ENCODE measurements at places on chromosomes 11 and 22.

DNA sequence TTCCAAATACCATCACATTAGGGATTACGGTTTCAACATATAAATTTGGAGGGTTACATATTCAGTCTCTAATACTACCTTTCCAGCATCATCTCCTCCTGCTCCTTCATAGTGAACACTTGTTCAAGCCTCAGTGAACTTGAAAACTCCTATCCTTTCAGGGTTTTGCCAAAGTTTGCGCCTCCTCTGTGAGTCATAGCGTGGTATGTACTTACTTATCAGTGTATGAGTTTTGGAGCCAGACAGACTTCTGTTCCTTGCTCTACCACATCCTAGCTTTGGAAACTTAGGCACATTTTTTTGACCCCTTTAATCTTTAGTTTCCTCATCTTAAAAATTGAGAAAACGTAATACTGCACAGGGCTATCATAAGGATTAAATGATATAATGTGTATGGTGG, 160.1 kb upstream of the ZC3H12C start:
- no peak for DNase-seq

DNA sequence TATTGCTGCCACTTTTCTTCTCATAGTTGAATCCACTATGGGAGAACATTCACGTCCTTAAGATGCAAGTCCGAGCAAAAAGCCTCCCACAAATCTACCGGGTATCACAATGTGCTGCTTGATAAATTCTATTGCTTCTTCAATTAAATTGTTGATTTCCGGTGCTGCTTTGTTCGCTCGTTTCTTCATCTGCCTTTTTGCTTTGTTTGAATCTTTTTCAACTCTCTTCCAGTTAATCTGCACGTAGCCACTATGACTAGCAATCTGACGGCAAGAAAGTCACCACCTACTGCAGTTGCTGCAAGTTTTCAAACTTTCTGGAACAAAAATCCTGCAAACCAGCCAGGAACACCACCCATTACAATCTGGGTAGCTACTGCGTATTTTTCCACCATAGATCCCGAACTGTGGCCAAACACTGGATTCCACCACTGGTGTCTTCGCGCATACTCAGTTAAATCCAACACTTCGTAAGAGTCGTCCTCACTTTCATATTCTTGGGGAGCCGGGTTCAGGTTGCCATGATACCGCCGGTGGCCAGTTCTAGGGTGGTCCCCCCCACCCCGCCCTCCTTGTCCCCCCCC, 59.1 kb downstream of the CLMP start:
- no peak for DNase-seq

DNA sequence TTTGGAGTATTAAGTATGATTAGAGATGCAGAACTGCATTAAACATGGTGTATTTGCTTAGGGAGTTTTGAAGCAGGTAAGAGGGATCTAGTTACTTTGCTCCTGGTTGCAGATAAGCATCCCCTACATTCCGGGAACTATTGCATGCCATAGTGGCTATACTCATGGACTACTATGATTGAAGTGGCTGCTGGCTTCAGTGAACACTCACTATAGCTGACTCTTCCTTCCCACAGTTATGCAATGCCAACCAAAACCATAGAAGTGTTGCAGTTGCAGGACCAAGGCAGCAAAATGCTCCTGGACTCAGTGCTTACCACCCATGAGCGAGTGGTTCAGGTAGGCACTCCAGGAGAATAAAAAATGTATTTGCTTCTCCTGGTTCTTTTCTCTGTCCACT, 17.0 kb downstream of the COA4 start:
- no peak for DNase-seq

DNA sequence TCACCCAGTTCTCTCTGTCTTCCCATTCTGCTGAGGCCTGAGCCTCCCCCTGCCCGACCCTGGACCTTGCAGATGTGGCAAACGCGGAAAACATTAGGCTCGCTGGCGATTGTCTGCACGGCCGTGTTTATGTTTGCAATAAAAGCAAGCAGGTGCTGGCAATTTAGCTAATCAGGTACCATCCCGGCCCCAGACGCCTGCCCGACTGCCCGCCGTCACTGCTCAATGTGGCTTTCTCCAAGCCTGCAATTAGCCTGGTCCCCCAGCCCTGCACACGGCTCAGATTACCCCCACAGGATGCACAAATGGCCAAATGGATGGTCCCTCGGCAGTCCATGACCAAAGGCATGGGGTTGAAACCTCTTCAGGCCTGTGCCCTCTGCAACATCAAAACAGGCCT, 259.7 kb downstream of the MN1 start:
- no peak for DNase-seq

DNA sequence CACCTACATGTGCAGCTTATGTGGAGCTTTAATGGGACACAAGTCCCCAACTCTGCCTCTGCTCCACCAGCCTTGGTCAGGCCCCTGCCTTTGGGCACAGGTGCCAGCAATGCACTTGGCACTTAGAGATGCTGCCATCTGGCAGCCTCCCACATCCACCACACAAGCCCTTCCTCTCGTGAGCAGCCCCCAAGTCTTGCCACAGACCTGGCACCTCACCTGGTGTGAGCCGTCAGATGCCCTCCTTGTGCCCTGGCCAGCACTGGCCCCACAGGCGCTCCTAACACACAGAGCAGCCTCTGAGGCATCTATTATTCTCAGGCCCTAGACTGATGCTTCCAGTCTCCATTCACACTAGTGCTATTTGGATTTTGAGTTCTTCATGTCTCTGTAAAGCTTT, 24.5 kb upstream of the SERPIND1 start:
- DNase-seq = no peak
